ENCODE measurements at places on chromosomes 4 and X.
A peak's percentile ranks its signal among the peaks of the same experiment; 100 is the strongest.

- DNase-seq: no peak
Observed at GRCh38 chr4:88804234-88804633, 106.6 kb upstream of the NAP1L5 start.

DNA sequence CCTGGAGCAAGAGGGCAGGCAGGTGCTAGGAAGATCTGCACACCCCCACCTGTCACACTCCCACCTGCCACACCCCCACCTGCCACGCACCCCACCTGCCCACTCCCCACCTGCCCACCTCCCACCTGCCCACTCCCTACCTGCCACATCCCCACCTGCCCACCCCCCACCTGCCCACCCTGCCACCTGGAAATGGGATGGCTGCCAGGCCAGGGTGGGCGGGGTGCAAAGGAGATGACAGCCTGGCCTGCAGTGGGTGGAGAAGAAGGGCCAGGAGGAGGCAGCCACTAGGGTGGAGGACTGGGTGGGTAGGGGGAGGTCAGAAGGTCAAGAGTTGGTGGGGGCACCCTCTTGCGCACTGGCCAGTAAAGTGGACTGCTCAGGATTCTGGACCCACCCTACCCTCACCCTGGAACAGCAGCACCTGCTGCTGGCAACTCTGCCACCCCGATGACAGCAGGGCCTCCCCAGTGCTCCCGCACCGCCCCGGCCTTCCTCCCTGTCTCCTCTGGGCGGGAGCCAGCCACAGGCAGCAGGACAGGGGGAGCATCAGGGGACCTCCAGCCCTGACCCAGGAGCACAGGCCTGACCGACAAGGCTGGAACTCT, 66.8 kb upstream of the NKX1-1 start:
- no peak for DNase-seq

GRCh38 chrX:125786316-125786715, 379.8 kb downstream of the DCAF12L2 start:
- DNase-seq: no peak

GRCh38 chr4:99157478-99157935, 13.4 kb upstream of the ADH4 start:
- no peak for DNase-seq

GRCh38 chr4:182640932-182641331, 276.3 kb downstream of the DCTD start:
- DNase-seq: no peak

- DNase-seq: no peak
Observed at GRCh38 chr4:48436318-48436717, 46.8 kb upstream of the SLC10A4 start.

DNA sequence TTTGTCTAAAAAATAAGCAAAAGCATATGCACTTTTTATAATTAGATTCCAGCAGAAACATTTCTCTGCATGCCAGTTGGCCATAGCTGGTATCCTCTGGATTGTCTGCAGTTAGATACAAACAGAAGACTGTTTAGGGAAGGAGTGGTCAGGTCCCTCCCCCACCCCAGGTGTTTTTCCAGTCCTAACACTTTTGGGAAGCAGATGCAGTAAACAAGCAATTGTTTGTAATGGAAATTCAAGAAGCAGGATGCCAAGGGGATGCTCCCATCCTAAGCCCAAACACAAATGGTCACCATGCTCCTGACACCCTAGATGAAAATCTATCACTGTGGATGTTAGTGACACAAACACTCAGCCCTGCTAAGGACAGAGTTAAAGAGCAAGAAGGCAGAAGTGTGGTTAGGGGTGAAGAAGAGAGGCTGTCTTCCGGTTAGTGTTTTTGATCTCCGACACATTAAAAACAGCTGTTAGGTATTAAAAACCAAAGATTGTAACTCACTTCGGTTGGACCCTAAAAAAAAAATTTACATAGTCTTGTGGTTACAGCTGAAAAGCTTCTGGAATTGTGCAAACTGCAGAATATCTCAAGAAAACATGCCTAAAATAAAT, 7.9 kb downstream of the LEF1 start:
- DNase-seq: peak; percentile 52

DNA sequence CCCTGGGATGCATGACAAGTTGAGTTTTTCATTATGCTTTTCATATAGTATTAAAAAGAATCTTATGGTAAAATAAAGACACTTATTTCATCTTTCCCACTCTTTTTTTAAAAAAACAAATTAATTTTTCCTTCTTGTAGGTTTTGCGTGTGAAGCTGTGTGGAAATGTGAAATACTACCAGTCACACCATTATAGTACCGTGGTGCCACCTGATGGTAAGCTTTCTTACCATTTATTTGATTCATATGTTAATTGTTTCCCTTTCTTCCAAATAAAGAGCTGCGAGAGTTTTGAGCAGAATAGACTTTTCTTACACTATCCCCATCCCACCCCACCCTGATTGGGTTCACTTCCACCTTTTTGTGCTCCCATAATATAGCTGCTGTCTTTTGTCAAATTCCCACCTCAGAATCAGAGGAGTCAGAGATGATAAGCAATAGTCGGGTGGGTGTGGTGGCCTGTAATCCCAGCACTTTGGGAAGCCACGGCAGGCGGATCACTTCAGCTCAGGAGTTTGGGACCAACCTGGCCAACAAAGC, 44.3 kb downstream of the CASP6 start:
- peak; percentile 33 for DNase-seq

- DNase-seq: no peak
Observed at GRCh38 chrX:115616943-115617563, 56.1 kb downstream of the PLS3 start.

DNA sequence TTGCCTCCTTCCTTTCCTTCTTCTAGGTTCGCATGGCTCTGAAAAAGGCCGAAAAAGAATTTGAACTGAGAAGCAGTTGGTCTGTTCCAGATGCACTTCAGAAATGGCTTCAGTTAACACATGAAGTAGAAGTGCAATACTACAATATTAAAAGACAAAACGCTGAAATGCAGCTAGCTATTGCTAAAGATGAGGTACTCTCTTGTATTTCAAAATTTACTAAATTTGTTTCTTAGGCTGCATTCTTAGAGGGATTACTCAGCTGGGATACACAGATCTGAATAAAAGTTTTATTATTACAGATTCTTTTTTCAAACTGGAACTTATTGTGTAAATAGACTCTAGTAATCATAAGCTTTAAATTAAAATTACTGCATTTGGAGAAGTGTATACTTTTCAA, 146.9 kb downstream of the STIM2 start:
- DNase-seq: no peak

GRCh38 chr4:2712261-2712842, 43.8 kb downstream of the TNIP2 start:
- DNase-seq: no peak
